NCI-H1048 (cell line): ENCODE measurements at places on chromosomes 11 and 22.

DNA sequence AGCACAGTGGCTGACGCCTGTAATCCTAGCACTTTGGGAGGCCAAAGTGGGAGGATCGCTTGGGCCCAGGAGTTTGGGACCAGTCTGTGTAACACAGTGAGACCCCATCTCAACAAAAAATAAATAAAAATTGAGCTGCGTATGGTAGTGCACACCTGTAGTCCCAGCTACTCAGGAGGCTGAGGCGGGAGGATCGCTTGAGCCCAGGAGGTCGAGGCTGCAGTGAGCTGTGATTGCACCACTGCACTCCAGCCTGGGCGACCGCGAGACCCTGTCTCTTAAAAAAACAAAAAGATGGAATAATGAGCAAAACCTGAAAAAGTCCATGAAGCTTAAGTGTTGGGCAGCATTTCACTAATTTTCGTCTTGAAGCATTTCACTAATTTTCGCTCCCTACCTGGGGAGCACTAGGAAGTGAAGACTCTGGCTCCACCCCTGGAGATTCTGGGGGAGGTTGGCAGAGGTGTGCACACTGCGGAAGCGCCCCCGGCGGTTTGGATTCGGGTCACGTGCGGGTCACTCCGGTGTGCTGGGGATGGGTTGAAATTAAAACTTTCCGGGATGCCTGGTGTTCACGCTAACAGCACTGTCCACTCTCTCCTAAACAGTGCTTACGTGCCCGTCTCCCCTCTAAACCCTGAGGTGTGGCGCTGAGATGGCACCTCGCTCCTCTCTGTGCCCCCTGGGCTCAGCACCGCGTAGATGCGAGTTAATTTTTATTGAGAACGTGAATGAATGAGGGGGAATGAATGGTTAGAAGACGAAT is 906 bp upstream of the NAA40 start:
- no peak for DNase-seq

GRCh38 chr11:59247531-59248227 is 35.0 kb upstream of the MPEG1 start:
- no peak for DNase-seq

DNA sequence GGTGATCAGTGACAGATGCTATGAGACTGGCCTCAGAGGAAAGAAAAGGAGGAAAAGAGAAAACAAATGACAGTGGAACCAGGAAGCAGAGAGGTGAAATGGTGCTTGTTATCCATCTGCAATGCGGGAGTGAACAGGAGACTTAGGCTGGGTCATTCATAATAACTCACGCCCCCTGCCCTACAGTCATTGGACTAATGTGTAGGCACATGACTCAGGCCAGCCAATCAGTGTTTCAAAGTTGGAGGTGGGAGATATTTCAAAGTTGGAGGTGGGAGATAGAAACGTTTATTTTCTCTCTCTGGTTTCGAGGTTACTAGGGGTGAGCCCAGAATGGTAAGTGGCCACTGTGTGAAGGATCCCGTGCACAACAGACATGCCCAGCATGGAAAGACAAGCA is 30.3 kb downstream of the SLC22A6 start:
- no peak for DNase-seq

- no peak for DNase-seq
These were observed 41.2 kb upstream of the GRAMD4 start for GRCh38 chr22:46578824-46579561.

- no peak for DNase-seq
These were observed 20.3 kb downstream of the CCDC83 start for GRCh38 chr11:85875505-85875904.

DNA sequence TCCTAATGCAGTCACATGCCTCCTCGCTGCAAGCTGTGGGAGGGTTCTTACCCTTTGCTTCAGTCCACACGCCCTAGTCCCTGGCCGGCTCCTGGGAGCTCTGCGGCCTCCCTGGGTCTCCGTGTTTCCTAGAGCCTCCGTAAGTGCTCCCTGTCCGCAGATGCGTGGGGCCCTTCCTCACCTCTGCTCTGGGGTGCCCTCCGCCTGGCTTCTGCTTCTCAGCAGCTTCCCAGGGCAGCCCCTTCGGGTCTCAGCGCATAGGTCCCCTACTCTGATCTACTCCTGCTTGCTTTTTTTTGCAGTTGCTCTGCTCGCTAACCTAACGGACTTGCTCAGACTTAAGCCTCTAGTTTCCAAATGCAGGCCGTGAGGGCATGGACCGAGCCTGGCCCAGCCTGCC is 22.4 kb downstream of the CAPN1 start:
- DNase-seq, result no peak

DNA sequence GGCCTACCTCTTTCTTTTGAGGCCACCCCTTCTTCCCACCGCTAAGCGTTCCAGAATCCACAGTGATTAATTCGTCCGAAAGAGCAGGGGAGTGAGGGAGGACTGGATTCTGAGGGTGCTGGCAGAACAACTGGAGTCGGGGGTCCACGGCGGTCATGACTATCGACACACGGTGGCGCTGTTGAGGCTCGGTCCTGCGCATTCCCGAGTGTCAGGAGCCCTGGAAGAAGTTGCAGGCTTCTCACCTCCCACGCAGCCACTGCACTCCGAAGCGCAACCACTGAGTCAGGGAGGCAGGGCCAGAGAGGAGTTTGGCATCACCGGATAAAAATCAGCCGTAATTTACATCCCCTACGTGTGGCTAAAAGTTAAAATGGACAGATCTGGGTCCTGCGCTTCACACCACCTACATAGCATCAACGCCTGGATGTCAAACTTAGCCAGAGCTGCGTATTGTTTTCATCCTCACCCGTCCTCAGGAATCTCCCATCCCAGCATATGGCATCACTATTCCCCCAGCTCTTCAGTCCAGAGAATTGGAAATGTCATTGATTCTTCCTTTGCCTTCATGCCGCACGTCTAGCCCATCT is 10.7 kb upstream of the CTSF start:
- no peak for DNase-seq

DNA sequence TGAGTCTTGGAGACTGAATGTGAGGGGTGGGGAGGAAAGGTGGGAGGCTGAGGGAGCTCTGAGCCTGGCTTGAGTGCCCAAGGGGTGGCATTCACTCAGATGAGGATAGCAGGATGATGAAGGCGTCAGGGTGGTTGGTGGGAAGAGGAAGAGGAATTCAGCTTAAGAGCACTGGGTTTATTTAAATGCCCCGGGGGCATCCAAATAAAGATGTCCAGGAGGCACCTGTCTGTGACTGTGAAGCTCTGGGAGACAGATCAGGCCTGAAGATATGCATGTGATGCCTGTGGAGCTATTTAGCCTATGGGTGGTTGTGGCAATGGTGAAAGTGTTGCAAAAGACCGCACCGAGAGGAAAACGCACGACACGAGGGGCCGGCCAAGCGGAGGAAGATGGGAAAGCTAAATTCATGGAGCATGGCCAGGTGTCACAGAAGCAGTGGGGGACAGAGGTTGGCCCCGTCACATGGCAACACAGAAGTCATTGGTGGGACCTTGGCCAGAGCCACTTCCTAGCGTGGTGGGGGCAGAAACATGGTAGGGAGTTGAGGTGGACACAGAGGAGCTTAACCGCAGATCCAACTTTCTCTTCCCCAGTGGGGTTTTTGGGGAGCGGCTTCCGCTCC is 15.5 kb downstream of the SLC37A2 start:
- no peak for DNase-seq

DNA sequence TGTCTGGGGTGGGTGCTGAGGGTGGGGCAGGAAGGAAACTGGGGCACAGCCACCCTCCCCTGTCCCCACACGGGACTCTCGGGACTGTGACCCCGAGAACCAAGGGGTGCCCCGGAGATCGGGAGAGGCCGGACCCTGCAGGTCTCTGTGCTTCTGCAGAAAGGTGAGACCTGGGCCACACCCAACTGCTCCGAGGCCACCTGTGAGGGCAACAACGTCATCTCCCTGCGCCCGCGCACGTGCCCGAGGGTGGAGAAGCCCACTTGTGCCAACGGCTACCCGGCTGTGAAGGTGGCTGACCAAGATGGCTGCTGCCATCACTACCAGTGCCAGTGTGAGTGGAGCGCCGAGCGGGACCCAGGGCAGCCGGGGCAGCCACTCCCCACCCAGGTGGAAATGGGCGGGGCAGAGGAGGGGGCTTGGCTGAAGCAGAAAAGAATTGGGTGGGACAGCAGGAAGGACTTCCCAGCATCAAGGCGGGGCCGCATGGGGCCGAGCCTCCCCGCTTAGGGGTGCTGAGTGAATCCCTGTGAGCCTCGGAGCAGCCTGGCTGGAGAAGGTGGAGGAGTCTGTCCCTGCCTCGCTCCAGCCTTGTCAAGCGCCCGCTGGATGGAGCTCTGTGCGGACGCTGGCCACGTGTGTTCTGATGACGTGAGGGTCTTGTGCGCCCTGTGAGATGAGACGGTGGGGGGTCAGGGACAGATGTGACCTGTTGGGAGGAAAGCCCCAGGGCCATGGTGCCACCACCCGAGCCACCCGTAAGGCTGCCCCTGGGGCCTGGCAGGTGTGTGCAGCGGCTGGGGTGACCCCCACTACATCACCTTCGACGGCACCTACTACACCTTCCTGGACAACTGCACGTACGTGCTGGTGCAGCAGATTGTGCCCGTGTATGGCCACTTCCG is 29.3 kb upstream of the MUC5B start:
- no peak for DNase-seq

GRCh38 chr11:61555051-61555969 is 25.6 kb downstream of the SYT7 start:
- no peak for DNase-seq

GRCh38 chr11:131907371-131907770 is 537.0 kb downstream of the NTM start:
- DNase-seq, result no peak

DNA sequence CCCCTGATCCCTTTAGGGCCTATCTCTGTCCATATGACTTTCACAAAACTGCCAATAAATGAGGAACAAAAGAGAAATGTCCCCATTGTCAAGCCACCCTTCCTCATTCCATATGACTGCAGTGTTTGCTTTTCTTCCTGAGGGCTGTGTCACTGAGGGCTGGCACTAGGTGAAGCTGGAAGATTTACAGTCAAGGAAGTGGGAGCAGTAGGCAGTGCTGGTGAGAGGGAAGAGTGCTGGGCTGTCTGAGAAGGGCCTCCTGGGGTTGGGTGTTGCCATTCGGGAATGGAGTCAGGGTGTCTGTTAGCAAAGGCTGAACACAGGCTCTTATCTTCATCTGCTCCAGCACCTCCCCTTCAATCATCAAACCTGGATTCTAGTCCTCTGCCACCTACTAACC is 30.9 kb downstream of the INSC start:
- no peak for DNase-seq

- DNase-seq, result no peak
These were observed 23.9 kb downstream of the IL10RA start for GRCh38 chr11:118009864-118010737.

DNA sequence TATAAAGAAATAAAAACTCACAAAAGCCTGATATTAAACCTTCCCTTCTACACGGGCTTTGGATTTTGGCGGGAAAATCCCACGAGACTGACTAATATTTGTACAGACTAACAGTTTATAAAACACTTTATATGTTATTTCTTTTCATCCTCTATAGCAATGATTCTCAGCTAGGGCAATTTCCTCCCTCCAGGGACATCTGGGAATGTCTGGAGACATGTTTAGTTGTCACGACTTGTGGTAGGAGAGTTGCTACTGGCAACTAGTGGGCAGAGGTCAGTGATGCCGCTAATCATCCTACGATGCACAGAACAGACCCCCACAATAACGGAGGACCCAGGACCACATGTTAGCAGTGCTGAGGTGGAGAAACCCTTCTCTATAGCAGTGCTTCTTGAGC is 304.8 kb upstream of the PITPNB start:
- DNase-seq, result no peak

DNA sequence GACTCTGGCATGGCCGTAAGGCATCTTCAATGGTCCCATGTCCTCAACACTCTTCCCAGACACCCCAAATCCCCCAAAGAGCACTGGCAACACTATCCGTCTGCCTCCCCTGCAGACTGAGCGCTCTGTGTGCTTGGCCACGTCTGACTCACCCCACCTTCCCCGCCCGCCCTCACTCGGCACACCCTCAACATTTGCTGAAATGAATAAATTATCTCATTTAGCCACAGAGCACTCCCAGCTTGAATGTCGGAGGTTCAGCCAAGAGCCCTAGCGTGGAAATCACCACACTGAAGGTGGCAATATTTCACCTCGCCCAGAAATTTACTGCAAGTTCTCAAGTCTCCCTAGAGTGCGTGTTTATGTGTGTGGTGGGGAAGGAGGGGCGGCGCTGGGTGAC is 46.6 kb upstream of the TCF20 start:
- DNase-seq, result no peak

DNA sequence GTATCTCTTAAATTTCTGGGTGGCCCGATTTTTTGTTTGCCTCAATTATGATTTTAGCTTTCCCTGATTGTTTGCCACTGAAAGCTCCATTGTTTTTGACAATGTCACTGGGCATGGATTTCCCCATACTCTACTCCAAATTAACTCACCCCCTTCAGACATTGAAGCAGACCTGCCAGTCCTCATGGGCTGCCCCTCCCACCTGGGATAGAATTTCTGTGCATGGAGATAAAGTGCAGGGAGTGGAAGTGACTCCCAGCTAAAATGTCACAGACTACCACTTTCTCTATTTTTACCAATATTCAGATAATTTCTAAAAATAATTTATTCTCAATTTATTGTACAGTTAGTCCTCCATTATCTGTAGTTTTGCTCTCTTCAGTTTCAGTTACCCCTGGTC is 79.1 kb upstream of the CLPB start:
- DNase-seq, result no peak

DNA sequence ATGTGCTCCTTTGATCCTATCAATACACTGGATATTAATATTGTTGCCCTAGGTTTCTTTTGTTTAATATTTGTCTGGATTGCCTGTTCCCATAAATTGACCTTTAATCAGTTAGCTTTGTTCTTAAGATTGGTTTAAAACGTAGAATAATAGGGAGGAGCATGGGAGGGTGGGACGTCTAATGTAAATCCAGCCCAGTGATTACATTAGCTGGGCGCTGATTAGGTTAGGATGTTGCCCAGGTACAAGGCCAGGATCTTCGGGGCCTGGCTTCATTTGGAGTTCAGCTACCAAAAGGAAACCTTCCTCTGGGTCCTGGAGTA is at the start of gene SRSF8:
TSS of gene SRSF8 (plus strand) at position 204 of the 323 bp plus-strand sequence. CDS start 308 bp downstream, outside the sequence.
- DNase-seq, result no peak

GRCh38 chr11:111429066-111429506 is 50.0 kb upstream of the POU2AF1 start:
- peak; percentile 53 for DNase-seq

- DNase-seq, result no peak
These were observed 42.1 kb downstream of the KDM2A start for GRCh38 chr11:67160872-67161783.

- no peak for DNase-seq
These were observed 117.2 kb upstream of the MTNR1B start for GRCh38 chr11:92852229-92852628.
